ENCODE measurements at places on chromosomes 11 and 22. TPM values are rescaled to one million over a fixed set of nuclear protein-coding genes. Genes with fewer than 3 reads are reported as not detected.

Gene OR2AT4
- total RNA-seq = not detected

Gene TYMP
- 23.7 TPM for total RNA-seq

GRCh38 chr11:115263799-115264656, 240.2 kb downstream of the CADM1 start:
- no peak for DNase-seq

DNA sequence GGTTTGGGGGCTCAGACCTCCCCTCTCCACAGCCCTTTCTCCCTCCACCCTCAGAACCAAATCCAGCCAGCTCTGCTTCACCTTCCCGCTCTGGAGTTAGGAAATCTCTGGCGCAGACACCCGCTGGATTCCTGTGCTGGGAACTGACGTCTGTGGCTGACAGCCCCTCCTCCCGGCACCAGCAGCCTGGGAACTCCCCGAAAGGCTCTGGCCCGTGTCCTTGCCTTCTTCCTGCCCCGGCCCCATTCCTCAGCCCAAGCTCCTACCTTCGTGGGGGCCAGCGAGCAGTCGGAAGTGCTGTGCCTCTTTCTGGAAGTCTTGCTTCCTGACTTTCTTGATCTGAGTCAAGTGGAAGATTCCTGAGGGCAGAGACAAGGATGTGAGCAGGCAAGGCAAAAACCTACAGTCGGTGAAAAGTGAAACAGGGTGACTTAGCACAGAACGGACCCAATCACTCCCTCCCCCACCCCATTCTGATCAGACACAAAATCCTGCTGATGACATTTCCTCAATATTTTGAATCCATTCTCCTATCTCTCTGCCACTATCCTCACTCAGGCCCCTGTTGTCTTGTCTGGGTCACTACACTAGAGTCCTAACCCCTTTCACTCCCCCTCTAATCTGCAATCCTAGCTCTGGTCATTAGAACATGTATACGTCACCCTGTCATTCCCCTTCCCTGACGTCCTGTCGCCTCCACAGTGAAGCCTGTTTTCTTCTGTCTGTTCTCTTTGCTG, 34.1 kb downstream of the CHRDL2 start:
- DNase-seq = peak; percentile 95
